ENCODE measurements at places on chromosomes 1 and 21.

DNA sequence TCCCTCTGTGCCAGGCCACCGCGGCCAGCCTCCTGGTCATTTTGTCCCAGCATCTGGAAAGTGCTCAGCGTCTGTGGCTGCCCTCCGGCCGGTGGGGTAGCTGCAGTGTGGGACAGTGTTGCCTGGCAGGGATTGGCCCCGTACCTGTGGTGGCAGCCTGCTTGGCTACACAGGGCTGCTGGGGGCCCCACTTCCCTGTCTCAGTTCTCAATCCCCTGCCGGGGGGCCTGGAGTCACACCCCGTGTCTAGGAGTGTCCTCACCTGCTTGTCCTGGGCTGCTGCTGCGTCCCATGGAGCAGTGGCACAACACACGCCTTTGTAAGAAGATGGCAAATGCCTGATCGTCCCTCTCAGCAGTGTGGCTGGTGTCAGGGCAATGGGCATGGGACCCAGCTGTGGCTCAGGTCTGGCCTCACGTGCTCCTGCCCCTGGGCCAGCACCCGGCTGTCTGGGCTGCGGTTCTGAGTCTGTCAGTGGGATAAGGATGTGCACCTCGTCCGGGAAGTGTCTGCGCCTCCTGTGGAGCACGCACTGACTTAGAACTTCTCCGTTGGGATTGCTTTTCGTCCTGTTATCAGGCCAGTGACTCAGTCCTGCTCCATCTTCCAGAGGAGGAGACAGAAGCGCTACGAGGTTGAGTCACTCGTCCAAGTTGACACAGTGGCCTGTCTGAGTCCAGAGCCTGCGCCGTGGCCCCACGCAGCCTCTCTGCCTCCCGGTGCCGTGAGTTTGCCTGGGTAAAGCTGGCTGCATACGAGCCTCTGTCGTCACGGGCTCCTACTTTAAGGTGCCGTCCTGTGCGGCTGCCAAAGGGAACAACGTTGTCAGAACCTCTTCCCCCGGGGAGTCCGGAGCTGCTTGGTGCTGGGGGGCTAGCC, 41.0 kb downstream of the CRYAA start:
- DNase-seq = no peak

DNA sequence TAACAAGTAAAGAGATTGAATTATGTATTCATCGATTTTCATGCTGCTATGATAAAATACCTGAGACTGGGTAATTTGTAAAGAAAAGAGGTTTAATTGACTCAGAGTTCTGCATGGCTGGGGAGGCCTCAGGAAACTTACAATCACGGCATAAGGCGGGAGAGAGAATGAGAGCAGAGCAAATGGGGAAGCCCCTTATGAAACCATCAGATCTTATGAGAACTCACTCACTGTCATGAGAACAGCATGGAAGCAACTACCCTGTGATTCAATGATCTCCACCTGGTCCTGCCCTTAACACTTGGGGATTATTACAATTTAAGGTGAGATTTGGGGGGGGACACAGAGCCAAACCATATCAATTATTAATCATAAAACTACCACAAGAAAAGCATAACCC, 3.3 kb upstream of the GBP3 start:
- DNase-seq = no peak

GRCh38 chr1:222232842-222233241, 315.1 kb downstream of the HHIPL2 start:
- no peak for DNase-seq

GRCh38 chr1:233520261-233521191, 93.4 kb upstream of the KCNK1 start:
- DNase-seq = no peak

- no peak for DNase-seq
These were observed 7.2 kb downstream of the C1orf116 start for GRCh38 chr1:207025146-207025880.

GRCh38 chr1:109664671-109665070, 3.2 kb upstream of the GSTM2 start:
- no peak for DNase-seq

DNA sequence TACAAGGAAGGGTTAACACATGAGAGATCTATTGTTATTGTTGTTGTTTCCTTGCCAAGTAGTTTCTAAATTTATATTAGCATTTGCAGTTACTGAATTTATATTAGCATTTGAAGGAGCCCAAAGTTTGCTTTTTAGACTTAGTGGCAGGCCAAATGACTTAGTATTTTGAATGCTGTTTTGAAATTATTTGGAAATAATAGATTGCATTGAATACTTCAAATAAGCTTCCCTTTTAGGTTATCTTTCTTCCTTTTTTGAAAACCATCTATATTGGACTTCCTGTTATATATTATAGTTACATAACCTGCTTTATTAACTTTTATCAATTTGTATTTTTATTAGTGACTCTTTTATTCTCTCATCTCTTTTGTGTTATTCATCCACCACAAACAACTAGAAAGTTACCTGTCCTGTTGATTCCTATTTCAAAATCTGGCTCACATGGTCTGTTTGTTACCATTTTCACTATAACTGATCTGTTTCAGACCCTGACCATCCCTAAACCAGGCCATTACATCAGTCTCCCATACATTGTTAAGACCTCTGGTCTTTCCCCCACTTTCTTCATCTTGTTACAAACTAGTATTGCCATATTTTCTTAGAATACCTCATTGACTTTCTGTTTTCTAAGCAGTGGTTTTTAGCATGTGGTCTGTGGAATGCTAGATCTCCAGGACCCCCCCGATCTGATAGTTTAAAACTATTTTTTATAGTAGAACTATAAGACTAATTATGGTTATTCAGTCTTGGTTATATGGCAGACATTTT, 185.2 kb downstream of the RASAL2 start:
- DNase-seq = no peak

- no peak for DNase-seq
These were observed 108.0 kb upstream of the ADAR start for GRCh38 chr1:154716011-154716410.

- no peak for DNase-seq
These were observed 91.5 kb upstream of the ESRRG start for GRCh38 chr1:216814576-216815259.
